Activated T-cell treated with anti-CD3 and anti-CD28 coated beads, Interleukin-2, amount 50 U/mL, for 1 hour (primary cell): ENCODE measurements at places on chromosomes 7 and 10.
A peak's percentile ranks its signal among the peaks of the same experiment; 100 is the strongest.

- DNase-seq = peak; percentile 55
Observed at GRCh38 chr7:151382079-151382885, 27.6 kb downstream of the WDR86 start.

DNA sequence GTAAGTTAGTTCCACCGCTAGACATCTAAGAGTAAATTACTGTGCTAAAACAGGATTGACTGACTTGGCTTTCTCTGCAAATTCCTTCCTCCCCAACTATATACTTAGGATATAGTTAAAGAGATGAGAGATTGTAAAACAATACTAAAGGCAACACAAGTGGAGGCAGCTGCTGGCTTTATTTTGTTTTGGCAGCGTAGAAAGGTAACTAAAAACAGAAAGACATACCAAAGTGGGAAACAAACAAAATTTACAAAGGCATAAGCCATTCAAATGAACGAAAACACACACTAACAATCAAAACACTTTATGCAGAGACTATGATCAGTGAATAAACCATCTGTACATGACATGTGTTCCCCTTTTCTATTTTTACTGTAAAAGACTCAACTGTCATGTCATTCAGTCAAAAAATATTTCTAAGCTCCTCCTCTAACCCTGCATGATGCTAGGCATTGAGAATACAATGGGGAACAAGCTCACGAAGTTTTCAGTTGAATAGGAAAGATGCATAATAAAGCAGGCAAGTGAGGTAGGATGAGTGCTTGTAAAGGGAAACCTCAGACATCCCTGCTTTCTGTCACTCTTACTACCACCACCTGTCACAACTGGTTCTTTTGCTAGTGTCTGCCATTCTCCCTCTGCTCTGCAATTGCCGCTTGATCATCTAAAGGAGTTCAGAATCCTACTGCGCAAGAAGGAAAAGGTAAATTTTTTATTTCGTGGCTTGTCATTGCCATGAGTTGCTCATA lies 64.2 kb upstream of the COL1A2 start:
- no peak for DNase-seq

- DNase-seq = no peak
Observed at GRCh38 chr7:114273218-114273617, 141.4 kb upstream of the FOXP2 start.

DNA sequence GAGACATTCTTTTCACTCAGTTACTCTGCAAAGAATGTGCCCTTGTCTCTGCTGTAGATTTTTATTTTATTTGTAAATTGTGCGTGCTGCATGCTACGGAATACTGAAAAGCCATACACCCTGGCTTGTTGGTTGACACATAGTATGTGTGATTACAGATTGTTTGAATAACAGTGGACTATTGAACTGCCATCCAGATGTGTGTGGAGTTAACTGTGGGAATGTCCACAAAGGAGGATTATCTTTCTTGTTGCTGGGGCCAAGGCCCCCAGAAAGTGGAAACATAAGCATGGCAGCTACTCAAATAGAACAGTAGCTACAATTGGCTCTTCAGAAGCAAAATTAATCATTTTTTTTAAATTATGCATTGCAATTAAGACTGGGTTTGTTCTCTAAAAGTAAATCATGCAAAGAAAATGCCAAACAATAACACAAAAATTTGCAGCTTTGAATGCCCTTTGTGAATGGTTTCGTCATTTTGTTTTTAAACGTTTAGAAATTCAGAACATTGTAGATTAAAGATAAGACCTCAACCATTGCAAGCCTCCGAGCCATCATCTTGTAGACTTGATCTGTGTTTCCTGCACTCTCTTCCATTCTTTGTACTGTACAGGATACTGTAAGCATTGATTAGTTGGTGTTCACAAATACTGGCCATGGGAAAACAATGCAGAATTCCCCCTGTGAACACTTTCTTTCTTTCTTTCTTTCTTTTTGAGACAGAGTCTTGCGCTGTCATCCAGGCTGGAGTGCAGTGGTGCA lies 210.3 kb upstream of the TCF7L2 start:
- no peak for DNase-seq

DNA sequence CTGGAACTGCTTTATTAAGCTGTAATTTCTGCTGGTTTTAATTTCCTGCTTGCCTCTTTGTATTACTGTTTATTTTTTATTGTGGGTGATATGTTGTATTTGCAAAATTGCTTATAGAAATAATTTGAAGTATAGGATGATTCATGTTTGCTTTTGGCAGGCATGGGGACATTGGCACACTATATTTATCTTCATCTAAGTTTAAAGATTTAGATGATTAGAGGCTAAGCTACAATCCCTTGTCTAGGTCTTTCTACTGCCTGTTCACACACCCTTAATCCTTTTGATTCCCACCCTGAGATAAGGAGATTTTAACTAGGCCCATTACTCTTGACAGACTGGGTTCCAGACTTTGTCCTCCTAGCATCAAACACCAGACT lies 182.8 kb upstream of the KAT6B start:
- no peak for DNase-seq

- DNase-seq = no peak
Observed at GRCh38 chr10:126016156-126016805, 119.9 kb downstream of the FANK1 start.
